ENCODE measurements at places on chromosomes 7 and 10.

- H3K27me3 ChIP-seq, result no peaks in the 10 kb centered on the region
- H3K36me3 ChIP-seq, result peaks cover 3% of the 10 kb centered on the region
- no peak overlapping the region for H3K4me3 ChIP-seq
Observed at GRCh38 chr7:157419035-157419293, 82.2 kb downstream of the DNAJB6 start.

DNA sequence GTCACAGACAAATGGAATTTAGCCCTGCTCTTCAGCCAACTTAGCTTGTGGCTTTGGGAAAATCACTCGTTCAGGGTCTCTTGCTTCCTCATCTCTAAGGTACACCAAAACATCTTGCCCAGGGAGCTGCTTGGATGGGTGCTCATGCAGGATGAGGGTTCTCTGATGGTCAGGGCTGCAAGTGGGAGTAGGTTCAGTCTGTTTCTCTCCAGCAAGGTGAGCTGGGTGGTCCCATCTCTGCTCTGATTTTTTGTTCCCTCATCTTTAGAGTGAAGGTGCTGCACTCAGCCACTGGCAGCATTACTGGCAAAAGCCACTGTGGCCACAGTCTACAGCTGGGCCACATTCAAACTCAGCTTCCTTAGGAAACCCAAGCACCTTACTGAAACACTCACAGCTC, 149.9 kb upstream of the GPR26 start:
- H3K4me1 ChIP-seq, result no peaks in the 10 kb centered on the region
- no peak for DNase-seq
- H3K36me3 ChIP-seq, result no peaks in the 10 kb centered on the region
- peaks cover 28% of the 10 kb centered on the region for H3K27me3 ChIP-seq

DNA sequence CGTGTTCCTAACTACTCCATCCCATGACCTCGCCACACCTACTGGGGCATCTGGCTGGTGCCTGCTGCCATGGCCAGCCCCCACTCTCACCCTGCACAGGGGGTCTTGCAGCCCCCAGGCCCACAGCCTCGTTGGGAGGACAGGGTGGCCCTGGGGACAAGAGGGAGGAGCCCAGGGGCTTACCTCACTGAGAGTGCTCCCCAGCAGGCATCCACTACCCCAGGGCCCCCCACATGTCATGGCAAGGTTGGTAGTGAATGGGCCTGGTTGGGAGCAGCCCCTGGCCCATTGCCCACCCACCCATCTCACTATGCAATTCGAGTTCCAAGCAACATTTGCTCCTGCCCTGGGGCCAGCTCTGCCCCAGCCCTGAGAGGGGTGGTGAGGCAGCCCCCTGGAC, 24.0 kb upstream of the AMZ1 start:
- no peaks in the 10 kb centered on the region for H3K36me3 ChIP-seq
- H3K27ac ChIP-seq, result no peak overlapping the region
- H3K27me3 ChIP-seq, result peaks cover 15% of the 10 kb centered on the region
- H3K4me1 ChIP-seq, result no peaks in the 10 kb centered on the region
- H3K4me3 ChIP-seq, result no peak overlapping the region

GRCh38 chr7:41858201-41858600, 155.3 kb upstream of the INHBA start:
- no peaks in the 10 kb centered on the region for H3K36me3 ChIP-seq
- H3K4me3 ChIP-seq, result no peak overlapping the region
- H3K4me1 ChIP-seq, result no peaks in the 10 kb centered on the region
- DNase-seq, result no peak
- H3K27ac ChIP-seq, result no peak overlapping the region

DNA sequence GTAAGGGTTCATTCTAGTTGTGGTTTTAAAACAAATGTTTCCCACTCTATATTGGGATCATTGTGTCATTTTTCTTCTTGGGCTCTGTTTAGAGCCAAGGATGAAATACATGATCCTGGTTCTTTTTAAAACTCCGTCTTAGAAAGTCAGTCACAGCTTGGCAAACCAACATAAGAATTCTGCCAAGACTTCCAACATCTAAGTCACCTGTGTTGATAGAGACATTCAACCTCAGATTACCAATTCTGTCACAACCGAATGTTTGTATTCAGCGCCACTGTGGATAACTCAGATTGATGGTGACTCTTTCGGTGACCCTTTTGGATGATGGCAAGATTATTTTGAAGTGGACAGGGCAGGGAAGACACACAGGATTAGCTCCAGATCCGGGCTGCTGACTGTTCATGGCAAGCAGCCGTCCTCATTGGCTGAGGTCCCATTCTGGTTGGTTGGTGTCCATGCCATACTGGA, 255.4 kb downstream of the ARHGAP21 start:
- H3K27me3 ChIP-seq, result peaks cover 9% of the 10 kb centered on the region
- H3K36me3 ChIP-seq, result no peaks in the 10 kb centered on the region
- H3K4me1 ChIP-seq, result peaks cover 23% of the 10 kb centered on the region
- no peak overlapping the region for H3K27ac ChIP-seq
- no peak for DNase-seq

DNA sequence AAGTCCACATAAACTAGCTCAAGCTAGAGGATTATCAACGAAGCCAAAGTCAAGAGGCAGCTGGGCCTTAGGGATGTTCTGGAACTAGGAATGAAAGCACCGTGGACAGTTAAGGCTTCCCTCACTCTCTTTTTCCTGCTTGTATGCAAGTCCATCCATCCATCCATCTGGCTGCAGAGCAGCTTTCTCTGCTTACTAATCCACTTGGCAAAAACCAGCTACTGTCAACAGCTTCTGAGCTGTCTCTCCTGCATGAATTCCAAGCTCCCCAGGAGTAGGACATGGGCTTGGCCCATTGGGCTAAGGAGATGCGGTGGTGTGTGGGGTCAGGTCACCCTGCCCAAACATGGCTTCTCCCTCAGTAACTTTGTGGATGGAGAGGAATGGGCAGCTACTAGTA, 66.2 kb downstream of the NAMPT start:
- no peak overlapping the region for H3K4me3 ChIP-seq
- no peak for DNase-seq
- peaks cover 7% of the 10 kb centered on the region for H3K4me1 ChIP-seq
- H3K27ac ChIP-seq, result no peak overlapping the region
- no peaks in the 10 kb centered on the region for H3K36me3 ChIP-seq

- no peaks in the 10 kb centered on the region for H3K27me3 ChIP-seq
- peak; percentile 80 for DNase-seq
Observed at GRCh38 chr7:128791121-128791971, at the start of gene CCDC136. TSS of gene CCDC136 (plus strand) at chr7:128791968. CDS start at chr7:128792412, 444 bp downstream.

DNA sequence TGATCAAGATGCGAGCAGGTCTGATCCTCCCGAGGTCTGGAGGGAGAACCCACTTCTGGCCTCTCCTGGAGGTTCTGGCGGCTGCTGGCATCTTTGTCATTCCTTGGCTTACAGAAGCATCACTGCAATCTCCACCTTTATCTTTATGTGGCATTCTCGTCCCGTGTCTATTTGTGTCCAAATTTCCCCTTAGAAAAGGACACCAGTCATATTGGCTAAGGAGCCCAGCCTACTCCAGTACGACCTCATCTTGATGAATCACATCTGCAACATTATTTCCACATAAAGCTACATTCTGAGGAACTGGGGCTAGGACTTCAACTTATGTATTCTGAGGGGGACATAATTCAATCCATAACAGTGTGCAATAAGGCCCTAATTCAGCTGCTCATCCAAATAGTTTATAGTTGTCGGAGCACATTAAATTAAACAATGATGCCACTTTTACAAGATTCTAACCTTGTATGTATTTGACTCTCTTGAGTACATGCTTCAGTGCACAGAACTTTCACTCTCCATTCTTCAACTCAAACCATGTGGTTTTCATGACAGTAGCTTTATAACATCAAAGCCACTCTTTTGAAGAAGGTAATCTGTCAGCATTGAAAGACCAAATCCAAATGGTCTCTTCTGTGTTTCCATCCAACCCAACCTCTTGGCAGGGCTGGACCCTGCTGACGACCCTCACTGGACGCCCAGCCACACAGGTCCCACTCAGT, 86.2 kb upstream of the DDC start:
- H3K4me3 ChIP-seq, result no peak overlapping the region
- peaks cover 14% of the 10 kb centered on the region for H3K4me1 ChIP-seq
- H3K27me3 ChIP-seq, result peaks cover 38% of the 10 kb centered on the region
- no peak for DNase-seq
- peaks cover 6% of the 10 kb centered on the region for H3K36me3 ChIP-seq

GRCh38 chr7:47291461-47292081, 290.3 kb downstream of the TNS3 start:
- no peak overlapping the region for H3K4me3 ChIP-seq
- H3K4me1 ChIP-seq, result no peaks in the 10 kb centered on the region
- no peaks in the 10 kb centered on the region for H3K36me3 ChIP-seq

GRCh38 chr7:14687777-14688176, 214.8 kb downstream of the DGKB start:
- no peaks in the 10 kb centered on the region for H3K36me3 ChIP-seq
- no peak for DNase-seq

- no peak overlapping the region for H3K4me3 ChIP-seq
- H3K27me3 ChIP-seq, result no peaks in the 10 kb centered on the region
- H3K27ac ChIP-seq, result no peak overlapping the region
- no peaks in the 10 kb centered on the region for H3K36me3 ChIP-seq
Observed at GRCh38 chr7:95569720-95570119, 26.6 kb downstream of the PDK4 start.

DNA sequence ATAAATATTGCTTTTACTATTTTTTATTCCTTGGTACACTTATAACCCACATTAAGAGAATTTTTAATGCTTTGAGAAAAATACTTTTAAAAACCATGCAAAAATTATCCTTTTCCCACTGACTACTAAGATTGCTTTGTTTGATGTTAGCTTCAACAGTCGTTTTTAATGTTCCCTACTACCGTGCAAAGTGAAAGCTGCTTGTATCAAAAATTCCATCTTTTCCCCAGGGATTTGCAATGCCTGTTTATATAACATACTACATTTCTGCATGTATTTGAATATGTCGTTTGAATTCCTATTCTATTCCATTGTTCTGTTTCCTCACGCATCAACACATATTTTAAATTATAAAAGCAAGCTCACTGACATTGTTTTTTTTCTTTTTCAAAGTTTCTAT, 54.4 kb downstream of the TFPI2 start:
- H3K36me3 ChIP-seq, result no peaks in the 10 kb centered on the region
- no peaks in the 10 kb centered on the region for H3K27me3 ChIP-seq
- no peak overlapping the region for H3K27ac ChIP-seq
- no peak for DNase-seq
- H3K4me1 ChIP-seq, result no peaks in the 10 kb centered on the region

GRCh38 chr10:48289501-48290238, 15.2 kb upstream of the FRMPD2 start:
- peaks cover 5% of the 10 kb centered on the region for H3K36me3 ChIP-seq
- no peak overlapping the region for H3K27ac ChIP-seq
- DNase-seq, result peak; percentile 13
- H3K4me3 ChIP-seq, result no peak overlapping the region
- H3K27me3 ChIP-seq, result peaks cover 38% of the 10 kb centered on the region
